ENCODE measurements at places on chromosomes 12 and 14.
A peak's percentile ranks its signal among the peaks of the same experiment; 100 is the strongest.

- DNase-seq: no peak
Measured at GRCh38 chr14:53509276-53510244, 356.4 kb upstream of the DDHD1 start.

DNA sequence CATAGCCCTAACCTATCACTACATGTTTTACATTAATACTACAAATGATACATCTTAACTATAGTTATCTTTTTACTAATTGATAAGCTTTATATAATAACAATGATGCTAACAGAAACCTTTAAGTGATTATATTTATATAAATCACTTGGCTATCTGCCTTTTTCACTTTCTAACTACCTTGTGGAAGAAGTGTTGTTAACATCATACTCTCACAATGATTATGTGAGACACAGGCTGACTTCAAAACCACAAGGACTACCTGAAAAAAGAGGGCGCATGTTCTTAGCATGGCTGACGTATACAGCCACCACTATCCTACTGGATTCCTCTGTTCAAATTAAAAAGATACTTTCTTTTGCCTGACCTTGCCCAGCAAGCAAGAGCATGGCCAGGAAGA is 135.3 kb upstream of the SOX5 start:
- no peak for DNase-seq

GRCh38 chr12:28826766-28827165 is 322.3 kb upstream of the FAR2 start:
- no peak for DNase-seq

- DNase-seq: no peak
Measured at GRCh38 chr12:118344829-118345228, 27.9 kb downstream of the TAOK3 start.

GRCh38 chr12:118315821-118316220 is 56.9 kb downstream of the TAOK3 start:
- DNase-seq: no peak

DNA sequence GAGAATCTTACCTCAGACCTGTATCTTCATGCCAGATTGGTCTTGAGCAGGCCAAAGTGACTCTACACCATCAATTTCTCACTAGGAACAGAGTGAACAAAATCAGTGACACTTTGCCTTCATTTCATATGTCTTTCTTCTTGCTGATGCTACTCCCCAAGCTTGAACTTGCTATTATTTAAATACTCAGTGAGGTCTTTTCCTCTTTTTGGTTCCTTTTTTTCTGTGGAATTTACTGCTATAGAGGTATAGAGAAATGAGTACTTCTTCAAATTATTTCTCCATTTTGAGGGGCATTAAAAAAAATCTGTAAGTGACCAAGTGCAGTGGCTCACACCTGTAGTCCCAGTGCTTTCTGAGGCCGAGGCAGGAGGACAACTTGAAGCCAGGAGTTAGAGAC is at the start of gene GPR33:
Gene GPR33 (minus strand): TSS at position 154 of the 400 bp plus-strand sequence. CDS start 4,074 bp downstream, outside the sequence.
- DNase-seq: no peak

GRCh38 chr12:19856389-19856788 is 417.1 kb downstream of the AEBP2 start:
- no peak for DNase-seq

GRCh38 chr12:22101749-22102243 is 55.8 kb downstream of the CMAS start:
- DNase-seq: peak; percentile 45

Data from stimulated activated CD4-positive, alpha-beta T cell treated with anti-CD3 and anti-CD28 coated beads, Interleukin-15, amount 100 ng/mL, for 24 hours (primary cell).